NK-92 treated with Interleukin-12 subunit alpha and Interleukin-12 subunit beta, amount 100 ng/mL, for 24 hours (cell line): ENCODE measurements at places on chromosomes 7 and 10.

- no peak for DNase-seq
These were observed 13.2 kb upstream of the UNCX start for GRCh38 chr7:1219498-1219897.

DNA sequence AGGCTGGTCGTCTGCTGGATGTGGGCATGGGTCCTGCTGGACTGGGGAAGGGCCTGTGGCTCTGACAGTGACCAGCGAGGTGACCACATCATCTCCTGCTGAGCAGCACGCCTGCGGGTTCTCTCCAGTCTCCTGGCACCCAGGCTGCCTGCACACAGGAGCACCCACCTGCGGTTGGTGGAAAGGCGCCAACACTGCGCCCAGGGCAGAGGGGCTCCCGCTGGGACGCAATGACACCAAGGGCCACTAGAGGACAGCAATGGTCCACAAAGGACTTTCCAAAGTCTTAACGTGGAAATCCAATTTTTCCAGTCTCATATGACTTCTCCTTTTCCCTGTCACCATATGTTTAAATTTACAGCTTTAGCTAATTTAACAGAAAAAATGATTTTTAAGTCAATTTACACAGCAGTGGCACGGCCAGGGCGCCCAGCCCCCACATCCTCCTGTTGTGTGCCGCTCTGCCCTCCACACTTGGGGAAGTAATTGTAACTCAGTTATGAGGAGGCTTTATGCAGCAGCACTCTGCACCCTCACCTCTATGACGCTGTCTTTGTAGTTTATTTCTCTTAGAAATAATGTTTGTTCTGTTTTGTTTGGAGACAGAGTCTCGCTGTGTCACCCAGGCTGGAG lies 38.1 kb downstream of the CFAP46 start:
- DNase-seq: no peak

DNA sequence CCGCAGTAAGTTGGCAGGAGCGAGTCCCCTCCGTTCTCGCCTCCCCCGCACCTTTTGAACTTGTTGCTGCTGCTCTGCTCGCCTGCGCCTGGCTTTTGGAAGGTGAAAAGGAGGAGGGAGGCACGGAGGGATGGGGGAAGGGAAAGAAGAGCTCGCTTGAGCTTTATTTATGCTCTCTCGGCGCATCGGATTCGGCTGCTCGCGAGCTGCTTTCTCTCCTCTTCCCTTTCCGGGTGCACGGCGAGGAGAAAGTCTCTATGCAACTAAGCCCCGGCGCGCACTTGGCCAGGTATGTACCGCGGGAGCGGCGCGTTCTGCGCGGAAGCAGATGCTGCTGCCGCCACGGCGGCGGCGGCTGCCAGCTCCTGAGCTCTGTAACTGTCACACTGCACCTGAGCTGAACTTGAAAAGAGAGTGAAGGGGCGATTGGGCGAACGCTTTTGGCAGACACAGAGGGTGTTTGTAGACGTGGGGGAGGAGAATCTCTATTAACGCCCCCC lies 551 bp downstream of the KCND2 start:
- DNase-seq: no peak

GRCh38 chr10:93435621-93436397 lies 46.3 kb downstream of the MYOF start:
- no peak for DNase-seq

DNA sequence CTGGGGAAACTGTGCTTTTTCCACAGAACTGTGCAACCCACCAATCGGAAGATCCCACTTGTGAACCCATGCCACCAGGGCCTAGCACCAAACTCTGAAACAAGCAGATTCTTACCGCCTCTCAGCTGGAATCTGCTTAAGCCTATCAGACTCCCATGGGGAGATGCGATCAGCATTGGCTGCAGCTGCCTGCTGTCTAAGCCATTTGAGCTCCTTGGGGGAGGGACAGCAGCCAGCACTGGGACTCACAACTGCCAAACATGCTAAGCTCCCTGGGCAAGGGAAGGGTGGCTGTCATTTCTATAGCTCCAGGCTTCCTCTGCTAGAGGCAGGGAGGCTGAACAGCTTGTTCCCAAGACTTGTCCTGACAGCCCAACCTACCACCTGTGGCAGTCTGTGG lies 283.8 kb downstream of the CDK14 start:
- no peak for DNase-seq

DNA sequence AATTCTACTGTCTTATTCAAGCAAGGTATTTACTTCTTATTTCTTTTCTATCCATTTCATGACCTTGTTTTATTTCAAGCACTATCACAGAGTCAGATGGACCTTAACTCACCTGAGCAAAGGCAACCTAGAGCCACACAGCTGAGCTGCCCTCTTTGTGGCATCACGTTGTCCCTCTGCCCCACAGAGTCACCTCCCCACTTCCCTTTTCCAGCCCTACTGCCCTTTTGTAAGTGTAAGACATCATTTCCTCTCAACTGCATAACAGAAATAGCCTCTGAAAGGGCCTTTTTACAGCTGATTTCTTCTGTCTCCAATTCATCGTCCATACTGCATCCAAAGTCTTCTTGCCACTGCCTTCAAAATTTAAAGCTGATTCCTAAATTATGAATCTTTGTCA lies 946.0 kb downstream of the NRG3 start:
- no peak for DNase-seq

DNA sequence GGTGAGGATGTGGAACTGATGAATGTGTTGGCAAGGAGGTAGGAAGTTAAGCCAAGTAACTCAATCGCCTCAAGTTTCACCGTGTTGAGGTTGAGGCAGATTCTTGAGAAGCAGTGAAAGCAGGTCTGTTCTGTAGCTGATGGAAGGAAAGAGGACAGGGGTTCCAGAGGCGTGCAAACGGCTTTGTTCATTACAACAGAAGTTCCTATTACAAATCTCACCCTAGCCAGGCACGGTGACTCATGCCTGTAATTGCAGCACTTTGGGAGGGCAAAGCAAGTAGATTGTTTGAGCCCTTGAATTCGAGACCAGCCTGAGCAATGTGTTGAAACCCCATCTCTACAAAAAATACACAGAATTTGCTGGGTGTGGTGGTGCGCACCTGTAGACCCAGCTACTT lies 36.9 kb upstream of the PTF1A start:
- peak; percentile 16 for DNase-seq

- no peak for DNase-seq
These were observed 525.8 kb downstream of the ZNF33B start for GRCh38 chr10:42112331-42113157.

- DNase-seq: no peak
These were observed 490 bp downstream of the CADPS2 start for GRCh38 chr7:122885583-122886356.

- DNase-seq: no peak
These were observed 63.2 kb downstream of the NHLRC2 start for GRCh38 chr10:113917636-113918035.

DNA sequence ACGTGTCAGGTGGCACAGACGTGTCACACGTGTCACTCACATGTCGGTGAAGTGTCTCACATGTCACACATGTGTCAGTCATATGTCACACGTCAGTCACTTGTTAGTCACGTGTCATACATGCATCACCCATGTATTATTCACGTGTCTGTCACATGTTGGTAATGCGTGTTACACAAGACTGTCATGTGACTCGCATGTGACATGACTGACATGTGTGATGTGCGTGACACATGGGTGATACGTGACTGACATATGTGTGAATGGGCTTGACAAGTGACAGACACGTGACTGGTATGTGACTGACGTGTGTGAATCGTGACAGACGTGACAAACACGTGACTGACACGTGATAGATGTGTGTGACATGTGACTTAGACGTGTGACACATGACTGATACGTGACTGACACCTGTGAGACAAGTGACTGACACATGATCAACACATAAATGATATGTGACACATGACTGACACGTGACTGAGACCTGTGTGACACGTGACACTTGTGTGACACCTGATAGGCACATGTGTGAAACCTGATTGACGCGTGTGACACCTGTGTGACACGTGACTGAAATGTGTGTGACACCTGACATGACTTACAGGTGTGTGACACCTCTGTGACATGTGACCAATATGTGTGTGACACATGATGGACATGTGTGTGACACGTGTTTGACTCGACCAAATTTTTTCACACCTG lies 56.1 kb downstream of the ZNF92 start:
- DNase-seq: no peak

DNA sequence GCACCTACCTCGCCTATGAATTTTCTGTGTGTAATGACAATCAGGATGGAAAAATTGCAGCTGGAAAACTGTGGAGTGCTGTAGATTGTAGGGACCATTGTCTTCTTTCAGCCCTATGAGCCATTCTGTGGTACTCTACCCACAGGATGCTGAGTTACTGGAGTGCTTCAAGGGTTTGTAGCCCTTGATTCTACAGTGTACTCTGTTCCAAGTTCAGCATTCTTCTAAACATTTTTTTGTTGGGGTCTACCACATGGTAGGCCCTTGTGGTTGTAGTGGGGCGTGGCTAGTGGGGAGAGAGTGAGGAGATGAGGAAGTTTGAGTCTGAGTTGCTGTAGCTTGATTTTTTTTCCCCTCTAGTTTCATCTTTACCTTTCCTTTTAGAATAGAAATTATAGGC lies 33.5 kb downstream of the REEP3 start:
- DNase-seq: no peak

GRCh38 chr10:60827791-60828488 lies 49.7 kb downstream of the CDK1 start:
- DNase-seq: no peak

GRCh38 chr7:92669616-92670165 lies 79.5 kb upstream of the FAM133B start:
- no peak for DNase-seq
